ENCODE measurements at places on chromosomes 1 and 21. TPM values are rescaled to one million over a fixed set of nuclear protein-coding genes. Genes with fewer than 3 reads are reported as not detected.
A peak's percentile ranks its signal among the peaks of the same experiment; 100 is the strongest.

Gene PPOX
- 52.7 TPM for total RNA-seq

Gene CLDN17
- total RNA-seq, result not detected

Gene S100A3
- not detected for total RNA-seq

DNA sequence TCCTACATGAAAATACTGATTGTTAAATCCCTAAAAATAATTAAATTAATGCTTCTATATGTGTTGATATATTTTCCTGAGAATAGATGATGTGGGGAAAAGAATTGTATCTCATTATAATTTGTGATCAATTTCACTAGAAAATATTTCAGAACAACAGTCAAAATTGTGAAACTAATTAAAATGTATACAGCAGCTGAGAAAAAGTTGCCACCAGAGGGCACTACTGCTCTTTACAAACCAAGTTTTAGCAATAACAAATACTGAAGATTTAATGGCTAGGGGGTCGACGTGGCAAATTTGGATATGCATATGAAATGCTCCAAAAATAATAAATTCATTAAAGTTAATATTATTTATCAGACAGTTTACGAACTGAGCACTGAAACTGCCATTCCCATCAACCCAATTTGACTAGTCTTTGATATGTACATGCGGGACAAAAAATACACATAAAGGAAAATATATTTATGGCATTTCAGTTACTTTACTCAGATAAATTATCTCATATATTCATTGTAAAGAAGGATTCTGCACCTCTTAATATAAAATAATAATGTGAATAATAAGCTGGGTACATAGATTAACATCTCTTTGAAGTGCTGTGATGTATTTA lies 96.3 kb upstream of the TMPRSS15 start:
- no peak overlapping the region for H3K4me3 ChIP-seq
- no peaks in the 10 kb centered on the region for H3K4me1 ChIP-seq
- no peaks in the 10 kb centered on the region for H3K27me3 ChIP-seq
- H3K36me3 ChIP-seq, result no peaks in the 10 kb centered on the region

Gene TTC22
- 0.61 TPM for total RNA-seq

Gene AMY1A
- total RNA-seq, result not detected

GRCh38 chr1:197073978-197074377 lies 6.9 kb upstream of the F13B start:
- no peak overlapping the region for H3K4me3 ChIP-seq
- no peaks in the 10 kb centered on the region for H3K4me1 ChIP-seq
- no peaks in the 10 kb centered on the region for H3K36me3 ChIP-seq
- H3K27ac ChIP-seq, result no peak overlapping the region

GRCh38 chr1:205521686-205522085 lies 17.2 kb downstream of the CDK18 start:
- H3K4me1 ChIP-seq, result no peaks in the 10 kb centered on the region
- no peaks in the 10 kb centered on the region for H3K36me3 ChIP-seq
- no peak for DNase-seq
- no peak overlapping the region for H3K4me3 ChIP-seq

Gene KRTCAP2
- 171 TPM for total RNA-seq

Gene VASH2
- 14.5 TPM for total RNA-seq

GRCh38 chr1:43358121-43358745 lies 548 bp upstream of the CDC20 start:
- peak overlapping the region; percentile 90 for H3K4me3 ChIP-seq
- peak overlapping the region; percentile 87 for H3K27ac ChIP-seq
- no peaks in the 10 kb centered on the region for H3K27me3 ChIP-seq

- H3K27ac ChIP-seq, result no peak overlapping the region
- no peak for DNase-seq
- no peaks in the 10 kb centered on the region for H3K27me3 ChIP-seq
- no peaks in the 10 kb centered on the region for H3K36me3 ChIP-seq
- no peaks in the 10 kb centered on the region for H3K4me1 ChIP-seq
Measured at GRCh38 chr1:82995951-82996350, 1003.0 kb downstream of the TTLL7 start.

- peaks cover 23% of the 10 kb centered on the region for H3K4me1 ChIP-seq
- H3K27me3 ChIP-seq, result no peaks in the 10 kb centered on the region
- H3K4me3 ChIP-seq, result peak overlapping the region; percentile 64
- H3K36me3 ChIP-seq, result no peaks in the 10 kb centered on the region
- peak overlapping the region; percentile 64 for H3K27ac ChIP-seq
- DNase-seq, result peak; percentile 84
Measured at GRCh38 chr1:39170731-39171667, 33.5 kb upstream of the MACF1 start.

- no peak overlapping the region for H3K27ac ChIP-seq
- H3K36me3 ChIP-seq, result no peaks in the 10 kb centered on the region
- no peak overlapping the region for H3K4me3 ChIP-seq
Measured at GRCh38 chr21:30153697-30154340, 12.8 kb downstream of the CLDN17 start.

DNA sequence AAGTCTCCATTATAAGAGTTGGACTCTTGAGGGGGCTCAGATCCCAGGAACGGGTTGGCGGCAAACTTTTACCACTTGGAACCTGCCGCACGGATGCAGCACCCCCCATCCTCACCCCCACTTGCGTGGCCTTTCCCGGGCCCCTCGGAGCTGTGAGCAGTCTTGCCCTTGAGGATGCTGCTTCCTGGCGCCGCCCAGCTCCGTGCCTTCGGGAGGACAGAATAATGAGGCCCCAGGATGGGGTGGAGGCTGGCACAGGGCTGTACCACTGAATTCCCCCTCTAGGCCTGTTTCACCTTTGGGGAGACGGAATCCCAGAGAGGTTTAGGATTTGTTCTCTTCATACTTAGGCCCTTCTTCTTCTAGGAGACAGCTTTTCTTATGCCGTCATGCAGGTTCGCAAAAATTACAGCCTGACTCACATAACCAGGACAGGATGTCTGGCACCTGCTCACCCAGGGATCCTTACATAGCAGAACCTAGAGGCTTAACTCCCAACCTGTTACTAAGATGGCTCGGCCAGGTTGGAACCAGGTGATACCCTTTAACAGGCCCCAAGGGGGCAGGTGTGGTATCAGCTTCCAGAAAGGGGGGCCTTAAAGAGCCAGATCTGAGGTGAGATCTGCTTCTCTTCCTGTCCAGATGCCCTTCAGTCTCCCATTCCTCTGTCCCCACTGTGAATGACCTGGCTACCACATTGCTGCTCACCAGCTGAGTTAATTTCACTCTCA lies 1.5 kb downstream of the TRNP1 start:
- DNase-seq, result peak; percentile 75
- no peaks in the 10 kb centered on the region for H3K27me3 ChIP-seq
- peaks cover 18% of the 10 kb centered on the region for H3K4me1 ChIP-seq
- peak overlapping the region; percentile 86 for H3K4me3 ChIP-seq
- H3K36me3 ChIP-seq, result no peaks in the 10 kb centered on the region

Gene DIO1
- total RNA-seq, result not detected

Data from endodermal cell (in vitro differentiated cells).